ENCODE measurements at places on chromosomes 6 and 20. TPM values are rescaled to one million over a fixed set of nuclear protein-coding genes. Genes with fewer than 3 reads are reported as not detected.

The BPIFA1 gene
- total RNA-seq = not detected

The ANKRD6 gene
- total RNA-seq = 4.2 TPM

The RAET1L gene
- total RNA-seq = not detected

The EFCAB8 gene
- total RNA-seq = not detected

The PPP1R16B gene
- 4.2 TPM for total RNA-seq

Measured in skeletal muscle tissue (tissue), 5 donors.